NCI-H524 (cell line): ENCODE measurements at places on chromosomes 12 and 14.

- DNase-seq = no peak
Observed at GRCh38 chr14:66698503-66698902, 190.6 kb downstream of the GPHN start.

- DNase-seq = peak; percentile 28
Observed at GRCh38 chr12:21773263-21773741, 1.2 kb downstream of the KCNJ8 start.

GRCh38 chr14:36268121-36268520, 52.3 kb downstream of the MBIP start:
- DNase-seq = peak; percentile 95

- no peak for DNase-seq
Observed at GRCh38 chr12:103964805-103965204, 867 bp upstream of the TDG start.

DNA sequence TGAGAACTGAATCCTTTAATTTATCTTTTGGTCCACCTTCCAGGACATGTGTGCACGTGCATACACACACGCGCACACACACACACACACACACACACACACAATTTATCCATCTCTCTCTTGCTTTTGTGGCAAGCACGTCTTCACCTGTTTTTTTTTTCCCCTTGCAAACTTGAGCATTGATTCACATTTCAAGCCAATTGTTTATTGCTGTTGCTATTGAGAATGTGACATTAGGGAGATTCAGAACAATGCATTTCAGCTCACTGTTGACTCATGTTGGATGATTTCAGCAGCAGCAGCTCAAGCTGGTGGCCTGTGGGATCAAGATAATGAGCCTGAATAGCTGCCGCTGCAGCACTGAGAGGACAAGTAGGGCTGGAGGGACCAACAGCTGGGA, 128.9 kb downstream of the SNAPC1 start:
- DNase-seq = no peak

GRCh38 chr12:1966561-1967226, 37.6 kb downstream of the DCP1B start:
- DNase-seq = no peak

DNA sequence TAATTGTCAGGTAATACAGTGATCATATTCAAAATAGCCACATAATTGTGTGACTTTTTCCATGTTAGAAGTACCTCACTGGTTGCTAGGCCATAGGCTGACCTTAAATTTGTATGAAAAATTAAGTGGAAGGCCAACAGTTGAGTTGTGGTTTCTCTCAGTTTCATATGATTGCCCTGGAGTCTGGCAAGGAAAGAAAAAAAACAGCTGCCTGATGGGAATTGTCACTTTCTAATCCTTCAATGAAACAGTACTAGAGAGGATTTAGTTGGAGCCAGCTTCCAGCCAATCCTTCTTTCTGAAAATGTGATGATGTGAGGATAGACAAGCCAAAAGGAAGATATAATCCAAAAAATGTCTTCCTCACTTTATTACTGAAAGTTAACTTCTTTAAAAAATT, 113.6 kb downstream of the ALX1 start:
- DNase-seq = peak; percentile 44

DNA sequence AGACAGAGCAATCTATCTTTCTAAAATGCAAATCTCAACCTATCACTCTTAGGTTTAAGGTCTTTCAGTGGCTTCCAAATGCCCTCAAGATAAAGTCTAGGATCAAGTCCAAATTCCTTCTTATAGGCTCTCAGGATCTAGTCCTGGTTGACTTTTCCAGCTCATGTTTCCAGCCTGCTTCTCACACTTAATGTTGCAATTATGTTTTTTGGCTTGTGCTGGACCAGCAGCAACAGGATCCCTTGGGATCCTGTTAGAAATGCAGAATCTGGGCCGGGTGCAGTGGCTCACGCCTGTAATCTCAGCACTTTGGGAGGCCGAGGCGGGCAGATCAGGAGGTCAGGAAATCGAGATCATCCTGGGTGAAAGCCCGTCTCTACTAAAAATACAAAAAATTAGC, 10.6 kb downstream of the GPR33 start:
- DNase-seq = no peak

GRCh38 chr12:12447236-12447635, 90.4 kb downstream of the BORCS5 start:
- DNase-seq = no peak

- DNase-seq = peak; percentile 79
Observed at GRCh38 chr14:34461334-34462131, 507 bp downstream of the SPTSSA start.

GRCh38 chr12:111927346-111927745, 85.3 kb downstream of the MAPKAPK5 start:
- DNase-seq = no peak

GRCh38 chr12:6899837-6900519, 4.6 kb upstream of the LRRC23 start:
- DNase-seq = no peak

DNA sequence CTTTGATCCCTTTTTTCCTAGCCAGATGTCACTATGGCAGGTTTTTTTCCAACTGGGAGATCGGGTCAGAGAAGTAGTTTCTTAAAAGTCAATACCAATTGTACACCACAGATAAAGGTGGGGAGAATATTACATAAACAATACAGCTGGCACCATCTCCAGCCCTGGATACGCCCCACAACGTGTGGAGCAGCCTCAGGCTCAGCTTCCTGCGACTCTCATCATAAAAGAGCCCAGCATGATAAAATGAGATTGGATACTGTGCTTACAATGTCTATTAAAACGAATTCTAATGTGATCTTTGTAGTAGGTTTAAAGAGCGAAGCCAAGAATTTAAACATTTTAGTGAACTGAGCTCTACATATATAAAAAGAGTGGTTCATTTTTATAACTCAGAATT, 21.5 kb downstream of the EFCAB11 start:
- DNase-seq = no peak

DNA sequence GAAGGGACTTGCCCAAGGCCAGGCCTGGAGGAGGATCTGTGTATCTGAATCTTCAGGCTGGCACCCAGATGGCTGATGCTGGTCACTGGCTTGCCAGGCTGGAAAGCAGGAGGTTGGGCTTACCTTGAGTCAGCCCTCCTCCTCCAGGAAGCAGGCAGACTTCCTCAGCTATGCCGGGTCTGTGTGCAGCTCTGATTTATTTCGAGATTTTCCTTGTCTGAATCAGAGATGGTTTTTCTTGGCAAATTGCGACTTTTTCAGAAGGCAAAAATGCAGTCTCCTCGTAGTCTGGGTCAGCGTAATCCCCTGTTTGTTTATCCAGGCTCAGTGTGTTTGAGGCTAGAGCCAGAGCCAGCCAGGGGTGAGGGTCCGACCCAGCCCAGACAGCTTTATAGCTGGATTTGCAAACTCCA, 48.9 kb downstream of the SMOC1 start:
- DNase-seq = no peak

DNA sequence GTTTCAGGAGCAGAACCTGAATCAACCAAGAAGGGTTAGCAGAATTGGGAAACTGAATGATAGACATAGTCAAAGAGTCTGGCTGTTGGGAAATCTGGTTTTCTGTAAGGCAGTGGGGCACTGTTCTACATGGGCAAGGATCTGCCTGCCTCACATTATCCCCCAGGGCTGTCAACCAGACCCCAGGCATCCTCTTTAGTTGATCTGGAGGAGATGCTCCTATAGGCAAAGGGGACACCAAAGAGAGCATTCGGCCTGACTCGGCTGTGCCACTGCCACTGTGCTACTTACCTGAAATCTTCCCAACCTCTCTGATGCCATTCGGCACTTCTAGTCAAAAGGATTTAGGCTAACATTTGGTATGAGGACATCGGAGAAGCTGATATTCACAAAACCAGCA, 4.1 kb downstream of the ISCU start:
- DNase-seq = no peak

DNA sequence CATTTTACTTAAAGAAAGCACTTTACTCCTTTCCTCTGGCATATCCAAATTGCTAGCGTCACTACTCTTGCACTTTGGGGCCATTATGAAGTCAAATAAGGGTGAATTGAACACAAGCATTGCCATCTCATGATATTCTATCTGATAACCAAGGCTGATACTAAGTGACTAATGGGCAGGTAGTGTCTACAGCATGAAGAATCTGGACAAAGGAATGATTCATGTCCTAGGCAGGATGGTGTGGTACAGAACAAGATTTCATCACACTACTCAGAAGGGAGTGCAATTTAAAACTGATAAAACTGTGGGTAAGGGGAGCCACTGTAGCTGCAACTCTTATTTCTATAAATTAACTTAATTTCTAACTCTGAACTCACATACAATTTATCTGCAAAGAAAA, 7.7 kb upstream of the SLC6A15 start:
- no peak for DNase-seq

DNA sequence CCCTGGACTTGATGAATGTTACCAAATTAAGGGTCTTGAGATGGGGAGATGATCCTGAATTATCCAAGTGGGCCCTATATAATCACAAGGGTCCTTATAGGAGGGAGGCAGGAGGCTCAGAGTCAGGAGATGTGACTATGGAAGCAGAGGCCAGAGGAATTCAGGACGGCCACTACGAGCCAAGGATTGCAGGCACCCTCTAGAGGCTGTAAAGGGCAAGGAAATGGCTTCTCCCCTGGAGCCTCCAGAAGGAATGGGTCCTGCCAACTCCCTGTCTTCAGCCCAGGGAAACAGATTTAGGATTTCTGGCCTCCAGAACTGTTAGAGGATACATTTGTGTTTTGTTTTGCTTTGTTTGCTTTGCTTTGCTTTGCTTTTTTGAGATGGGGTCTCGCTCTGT, 8.8 kb downstream of the BDKRB1 start:
- DNase-seq = peak; percentile 66

DNA sequence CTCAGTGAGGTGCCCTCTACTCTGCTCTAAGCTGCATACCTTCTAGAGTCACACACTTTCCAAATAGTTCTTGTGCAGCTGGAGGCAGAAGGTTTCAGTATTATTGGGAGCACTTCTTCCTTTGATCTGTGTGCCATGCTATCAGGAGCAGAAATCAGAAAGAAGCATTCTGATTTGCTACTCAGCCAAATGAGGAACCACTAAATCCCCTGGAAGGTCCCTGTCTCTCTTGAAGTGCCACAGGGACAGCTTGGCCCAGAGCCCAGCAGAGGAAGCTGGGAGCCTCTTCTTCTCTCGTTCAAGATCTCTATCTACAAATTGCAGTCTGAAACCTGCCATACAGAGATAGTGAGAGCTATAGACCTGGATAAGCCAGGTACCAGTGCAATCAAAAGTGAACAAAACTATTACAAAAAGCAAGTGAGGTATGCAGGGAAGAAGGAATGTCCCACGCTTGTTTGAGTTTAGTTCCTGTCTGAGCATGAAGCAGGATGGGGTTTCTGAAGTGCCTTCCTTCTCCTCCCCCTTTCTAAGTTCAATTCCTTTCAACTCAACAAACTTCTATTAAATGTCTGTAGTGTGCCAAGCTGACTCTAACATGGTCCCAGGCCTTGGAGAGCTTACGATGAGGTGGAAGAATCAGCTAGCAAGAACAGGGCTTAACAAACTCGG, 100.9 kb upstream of the PARP11 start:
- DNase-seq = no peak

GRCh38 chr14:72525087-72525915, 368.6 kb downstream of the DPF3 start:
- no peak for DNase-seq

DNA sequence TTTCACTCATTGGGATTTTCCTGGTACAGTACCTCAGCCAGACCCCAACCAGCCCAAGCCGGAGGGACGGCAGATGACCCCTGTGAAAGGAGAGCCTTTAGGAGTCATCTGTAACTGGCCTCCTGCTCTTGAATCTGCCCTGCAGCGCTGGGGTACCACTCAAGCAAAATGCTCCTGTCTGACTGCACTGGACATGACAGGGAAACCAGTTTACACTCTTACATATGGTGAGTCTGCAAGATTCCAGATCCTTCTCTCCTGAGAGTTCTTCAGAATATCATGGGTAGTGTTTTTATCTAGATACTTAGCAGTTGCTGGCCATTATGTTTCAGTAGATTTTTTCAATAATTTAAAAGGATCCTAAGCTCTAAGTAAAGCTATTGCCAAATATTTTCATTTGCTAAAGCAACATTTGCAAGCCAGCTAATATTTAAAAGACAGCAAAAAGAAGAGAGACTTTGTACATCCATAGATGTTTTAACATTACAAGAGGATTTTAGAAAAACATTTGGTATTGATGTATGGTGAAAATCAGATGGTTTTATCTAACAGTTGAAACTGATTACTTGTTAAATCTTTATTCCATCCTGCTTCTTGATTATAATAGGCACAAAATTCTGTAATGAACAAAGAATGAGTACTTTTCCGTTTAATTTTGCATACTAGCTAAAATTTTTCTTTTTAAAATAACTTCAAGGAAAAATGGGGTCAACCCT, 85.1 kb upstream of the ATF1 start:
- no peak for DNase-seq

DNA sequence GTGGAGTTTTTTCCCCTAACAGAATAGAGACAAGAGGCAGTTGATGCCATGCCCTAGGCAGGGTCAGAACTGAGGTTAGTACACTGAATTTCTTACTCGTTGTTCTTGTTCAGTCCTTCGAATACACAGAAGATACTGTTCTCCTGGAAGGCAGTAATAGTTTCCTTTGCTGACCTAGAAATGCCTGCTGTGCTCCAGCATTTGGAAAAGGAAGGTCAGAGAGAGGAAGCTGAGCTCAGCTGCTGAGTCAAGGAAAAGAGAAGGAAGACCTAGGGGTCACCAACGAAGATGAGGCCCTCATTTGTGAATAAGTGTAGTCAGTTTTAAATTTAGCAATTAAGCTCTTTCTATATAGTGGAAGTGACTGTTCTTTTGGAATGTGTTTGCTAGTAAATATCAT, 100.1 kb downstream of the CRADD start:
- no peak for DNase-seq

DNA sequence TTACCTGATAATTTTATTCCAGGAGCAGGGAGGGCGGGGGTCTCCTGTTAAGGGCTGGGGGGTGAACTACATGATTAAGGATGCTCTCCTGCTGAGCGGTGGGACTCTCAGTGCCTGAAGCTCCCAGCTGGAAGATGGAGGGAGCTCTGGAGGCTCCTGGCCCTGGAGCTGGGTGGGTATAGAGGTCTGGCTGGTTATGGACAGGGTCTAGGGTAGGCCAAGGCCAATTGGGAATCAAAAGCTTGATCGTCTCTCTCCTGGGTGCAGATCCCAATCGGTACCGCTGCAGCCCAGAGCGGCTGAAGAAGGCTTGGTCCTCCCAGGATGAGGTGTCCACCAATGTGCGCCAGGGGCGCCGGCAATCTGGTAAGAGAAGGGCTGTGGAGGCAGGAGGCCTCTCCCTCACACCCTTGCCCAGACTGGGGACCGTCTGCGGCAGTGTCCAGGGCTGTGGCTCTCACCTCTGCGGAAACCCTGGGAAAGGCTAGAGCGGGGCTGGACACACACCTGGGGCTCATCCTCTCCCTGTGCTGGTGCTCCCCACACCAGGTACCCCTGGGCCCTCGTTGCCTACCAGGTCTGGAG, 28.4 kb downstream of the PLEKHG3 start:
- no peak for DNase-seq
